Effector memory CD4-positive, alpha-beta T cell (primary cell): ENCODE measurements at places on chromosomes 11 and 22.

GRCh38 chr11:8084352-8084751 lies 3.3 kb downstream of the TUB start:
- no peaks in the 10 kb centered on the region for H3K36me3 ChIP-seq
- peaks cover 12% of the 10 kb centered on the region for H3K27me3 ChIP-seq
- H3K4me3 ChIP-seq: no peak overlapping the region
- DNase-seq: no peak
- no peak overlapping the region for H3K27ac ChIP-seq

DNA sequence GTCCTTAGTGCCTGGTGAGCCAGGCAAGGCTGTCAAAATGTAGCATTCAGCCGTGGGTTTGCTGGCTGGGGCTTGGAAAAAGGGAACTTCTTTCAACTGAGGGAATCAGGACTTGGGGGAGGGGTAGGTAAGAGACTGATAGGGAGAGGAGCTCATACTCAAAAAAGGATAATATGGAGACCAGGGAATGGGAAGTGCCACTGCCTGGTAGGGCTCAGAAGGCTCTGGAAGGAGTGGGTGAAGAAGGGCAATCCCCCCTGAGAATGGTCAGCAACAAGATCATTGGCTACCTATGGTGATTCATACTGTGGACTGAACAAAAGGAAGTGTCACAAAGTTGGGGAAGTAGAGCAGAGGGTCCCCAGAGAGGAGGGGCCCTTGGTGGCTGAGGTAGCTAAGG lies 1.9 kb downstream of the CNGA4 start:
- no peak for DNase-seq
- no peaks in the 10 kb centered on the region for H3K4me1 ChIP-seq
- H3K4me3 ChIP-seq: no peak overlapping the region
- no peak overlapping the region for H3K27ac ChIP-seq
- no peaks in the 10 kb centered on the region for H3K36me3 ChIP-seq

DNA sequence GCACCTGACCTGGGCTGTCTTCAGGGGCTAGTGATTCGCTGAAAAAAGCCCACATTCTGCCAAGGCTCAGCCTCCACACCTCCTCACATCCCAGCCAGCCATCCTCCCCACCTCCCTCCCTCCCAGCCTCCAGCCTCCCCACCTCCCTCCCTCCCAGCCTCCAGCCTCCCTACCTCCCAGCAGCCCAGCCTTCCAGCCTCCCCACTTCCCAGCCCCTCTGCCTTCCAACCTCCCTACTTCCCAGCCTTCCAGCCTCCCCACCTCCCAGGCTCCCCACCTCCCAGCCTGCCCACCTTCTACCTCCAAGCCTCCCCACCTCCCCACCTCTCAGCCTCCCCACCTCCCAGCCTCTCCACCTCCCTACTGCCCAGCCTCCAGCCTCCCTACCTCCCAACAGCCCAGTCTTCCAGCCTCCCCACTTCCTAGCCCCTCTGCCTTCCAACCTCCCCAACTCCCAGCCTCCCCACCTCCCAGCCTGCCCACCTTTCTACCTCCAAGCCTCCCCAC lies 33.7 kb upstream of the TH start:
- H3K4me1 ChIP-seq: no peaks in the 10 kb centered on the region
- no peak for DNase-seq
- no peaks in the 10 kb centered on the region for H3K36me3 ChIP-seq

GRCh38 chr22:31089160-31090100 lies 8.3 kb downstream of the SMTN start:
- H3K27me3 ChIP-seq: no peaks in the 10 kb centered on the region
- H3K36me3 ChIP-seq: no peaks in the 10 kb centered on the region
- DNase-seq: no peak
- H3K4me1 ChIP-seq: peaks cover under 1% of the 10 kb centered on the region

DNA sequence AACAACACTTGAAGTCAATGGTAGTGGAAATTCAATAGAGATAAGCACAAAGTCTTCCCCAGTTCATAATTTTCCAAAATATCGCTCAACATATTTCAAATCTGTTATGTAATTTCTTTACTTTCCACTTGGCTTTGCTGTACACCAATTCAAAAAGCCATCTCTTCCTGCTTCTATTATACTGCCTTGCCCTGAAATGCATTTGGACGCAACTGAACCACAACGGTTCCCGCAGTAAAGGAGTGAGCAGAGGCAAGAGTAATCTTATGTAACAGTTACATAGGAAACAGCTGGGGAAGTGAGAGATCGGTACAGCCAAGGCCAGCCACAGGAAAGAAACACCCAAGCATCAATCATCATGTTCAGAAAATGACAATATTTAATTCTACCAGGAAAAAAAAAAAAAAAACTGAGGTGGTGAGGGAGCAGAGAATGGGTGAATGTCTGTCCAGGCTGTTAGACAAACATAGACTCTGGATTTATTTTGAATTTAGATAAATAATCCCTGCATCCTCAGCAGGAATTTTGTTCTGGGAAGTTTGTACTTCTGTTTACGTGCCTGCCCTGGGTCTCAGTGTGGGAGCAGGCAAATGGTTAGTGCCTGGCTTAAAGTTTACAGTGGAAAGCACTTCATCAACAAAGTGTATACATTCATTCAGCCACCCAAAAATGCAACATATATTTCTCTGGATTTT lies 392.2 kb downstream of the ETS1 start:
- no peak overlapping the region for H3K4me3 ChIP-seq
- H3K36me3 ChIP-seq: no peaks in the 10 kb centered on the region
- H3K27ac ChIP-seq: no peak overlapping the region
- no peaks in the 10 kb centered on the region for H3K27me3 ChIP-seq

DNA sequence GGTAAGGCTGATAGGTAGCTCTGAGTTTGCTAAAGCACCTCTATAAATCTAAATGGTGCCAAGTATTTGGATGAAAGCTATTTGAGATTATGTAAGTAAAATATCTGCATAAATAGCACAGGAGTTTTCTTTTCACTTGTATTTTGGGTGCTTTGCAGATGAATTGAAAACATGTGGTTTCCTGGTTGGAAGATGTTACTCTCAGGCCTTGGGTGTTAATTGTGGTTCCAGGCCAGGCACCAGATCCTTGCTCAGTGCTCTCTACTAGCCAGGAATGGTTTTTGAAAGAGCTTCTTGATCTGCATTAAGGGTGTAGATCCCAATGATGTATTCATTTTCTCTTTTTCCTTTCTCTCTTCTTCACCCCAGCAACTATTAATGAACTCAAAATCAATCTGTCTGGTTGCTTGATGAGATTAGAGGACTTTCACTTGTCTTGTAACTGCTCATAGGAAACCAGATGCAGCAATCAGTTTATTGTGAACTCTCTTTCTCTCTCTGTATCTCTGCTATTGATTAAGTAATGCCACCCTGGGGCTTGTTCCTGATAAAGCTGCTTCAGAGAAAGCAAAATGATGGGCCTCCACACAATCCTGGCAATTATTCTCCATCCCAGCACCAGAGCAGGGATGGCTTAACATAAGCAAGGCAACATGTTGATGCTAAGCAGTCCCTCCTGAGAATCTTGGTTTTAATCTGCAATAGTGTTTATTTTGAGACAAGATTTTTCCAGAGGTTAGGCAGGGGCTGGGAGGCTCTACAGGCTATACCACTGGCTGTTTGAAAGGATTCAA lies 147.0 kb upstream of the NTM start:
- no peaks in the 10 kb centered on the region for H3K4me1 ChIP-seq
- no peak overlapping the region for H3K27ac ChIP-seq
- H3K4me3 ChIP-seq: no peak overlapping the region
- H3K27me3 ChIP-seq: no peaks in the 10 kb centered on the region

DNA sequence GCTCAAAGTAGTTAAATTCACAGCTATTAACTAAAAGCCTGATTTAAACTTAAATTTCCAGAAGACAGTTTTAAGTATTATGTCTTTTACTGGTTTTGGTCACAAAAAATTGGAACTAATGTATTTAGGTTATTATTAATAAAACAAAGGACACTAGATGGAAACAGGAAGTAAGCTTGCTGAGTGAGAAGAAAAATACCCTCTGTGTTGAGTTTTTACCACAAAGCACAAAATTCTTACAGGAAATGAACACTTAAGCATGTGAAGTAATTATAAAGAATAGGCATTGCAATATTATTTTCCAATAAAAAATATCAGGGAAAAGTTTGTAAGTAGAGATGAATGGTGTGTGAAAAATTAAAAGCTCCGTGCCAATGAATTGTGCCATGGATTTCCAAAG lies 46.3 kb downstream of the PIK3C2A start:
- no peaks in the 10 kb centered on the region for H3K36me3 ChIP-seq
- no peak for DNase-seq
- H3K4me3 ChIP-seq: no peak overlapping the region

GRCh38 chr11:77819921-77820564 lies 479 bp downstream of the RSF1 start:
- H3K27ac ChIP-seq: peak overlapping the region; percentile 88
- peak; percentile 26 for DNase-seq
- H3K36me3 ChIP-seq: no peaks in the 10 kb centered on the region
- peak overlapping the region; percentile 99 for H3K4me3 ChIP-seq

DNA sequence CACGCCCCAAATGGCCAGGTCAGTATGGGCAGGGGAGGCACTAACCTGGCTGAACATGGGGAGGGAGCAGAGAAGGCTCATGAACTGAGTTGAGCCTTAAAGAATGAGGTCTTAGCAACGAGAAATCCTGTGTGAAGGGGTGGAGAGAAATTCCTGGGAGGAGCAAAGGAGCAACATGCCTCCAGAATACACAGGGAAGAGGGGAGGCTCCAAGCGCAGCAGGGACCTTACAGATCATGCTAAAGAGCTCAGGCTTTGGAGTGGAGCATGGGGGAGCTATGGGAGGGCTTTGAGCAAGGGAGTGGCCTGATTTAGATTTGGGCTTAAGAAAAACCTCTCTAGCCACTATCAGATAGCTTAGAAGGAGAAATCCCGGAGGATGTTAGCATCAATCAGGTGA lies 88.1 kb downstream of the MN1 start:
- no peak overlapping the region for H3K27ac ChIP-seq
- no peak overlapping the region for H3K4me3 ChIP-seq
- no peak for DNase-seq
- peaks cover 6% of the 10 kb centered on the region for H3K27me3 ChIP-seq
- no peaks in the 10 kb centered on the region for H3K4me1 ChIP-seq
- H3K36me3 ChIP-seq: no peaks in the 10 kb centered on the region

DNA sequence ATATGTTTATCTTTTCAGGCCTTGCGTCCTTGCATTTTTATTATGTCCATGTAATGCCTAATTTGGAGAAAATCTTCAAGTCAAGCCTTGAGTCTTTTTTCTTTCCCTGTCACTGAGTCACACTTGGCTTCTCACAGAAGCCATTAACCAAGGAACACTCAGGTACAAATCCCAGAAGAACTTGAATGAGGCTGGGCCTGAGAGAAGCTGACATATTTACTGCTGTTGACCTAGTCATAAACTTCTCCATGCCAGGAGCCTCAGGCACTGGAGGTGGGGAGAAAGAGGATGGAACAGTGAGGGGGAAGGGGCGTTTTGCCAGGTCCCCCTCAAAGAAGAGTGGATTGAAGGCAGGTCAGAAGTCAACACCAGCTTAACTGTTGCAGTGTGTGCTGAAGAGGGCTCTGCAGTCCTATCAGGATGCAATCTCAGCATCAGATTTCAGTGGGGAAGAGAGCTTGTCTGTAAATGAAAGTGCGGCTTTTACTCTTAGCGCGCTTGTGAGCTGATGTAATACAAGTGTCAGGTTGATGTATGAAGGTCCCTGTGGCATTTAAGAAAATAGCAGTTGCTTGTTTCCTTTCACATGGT lies 526.0 kb downstream of the ETS1 start:
- H3K27me3 ChIP-seq: no peaks in the 10 kb centered on the region
- no peak for DNase-seq
- no peaks in the 10 kb centered on the region for H3K4me1 ChIP-seq
- H3K36me3 ChIP-seq: no peaks in the 10 kb centered on the region
- no peak overlapping the region for H3K4me3 ChIP-seq

DNA sequence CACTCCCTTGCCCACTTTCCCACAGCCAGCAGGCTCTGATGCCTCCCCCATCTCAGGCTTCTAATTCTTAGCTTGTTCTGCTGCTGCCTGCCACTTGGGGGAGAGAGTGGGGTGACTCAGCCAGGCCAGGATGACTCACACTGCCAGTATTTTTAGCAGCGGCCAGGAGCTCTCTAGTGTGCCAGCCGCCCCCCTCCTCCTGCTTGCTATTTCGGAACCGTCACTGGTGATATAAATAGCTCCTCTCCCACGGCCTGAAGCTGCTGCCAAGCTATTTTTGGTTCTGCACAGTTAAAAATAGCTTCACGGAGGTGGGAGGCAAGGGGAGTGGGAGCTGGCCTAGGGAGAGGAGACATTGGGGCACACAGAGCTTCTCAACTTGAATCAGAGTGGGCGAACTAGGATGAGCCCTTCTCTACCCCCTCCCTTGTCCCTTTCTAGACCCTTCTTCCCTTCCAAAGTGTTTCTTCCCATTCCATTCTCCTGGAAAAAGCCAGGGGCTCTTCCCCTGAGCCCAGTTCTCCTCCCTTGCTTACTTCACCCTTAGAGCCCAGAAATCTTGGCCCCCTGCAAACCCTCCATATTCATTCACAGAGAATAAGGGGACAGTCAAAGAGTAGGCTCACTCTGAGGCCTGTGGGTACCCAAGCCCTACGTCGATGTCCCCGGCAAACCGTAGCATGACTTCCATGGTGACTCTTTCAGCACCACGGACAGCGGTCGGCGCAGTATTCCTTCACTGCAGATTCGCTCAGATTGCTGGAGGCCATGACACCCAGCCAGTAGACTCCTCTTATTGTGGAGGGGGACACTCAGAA lies 2.5 kb upstream of the NPAS4 start:
- H3K27ac ChIP-seq: no peak overlapping the region
- H3K4me3 ChIP-seq: no peak overlapping the region
- peaks cover 7% of the 10 kb centered on the region for H3K27me3 ChIP-seq

DNA sequence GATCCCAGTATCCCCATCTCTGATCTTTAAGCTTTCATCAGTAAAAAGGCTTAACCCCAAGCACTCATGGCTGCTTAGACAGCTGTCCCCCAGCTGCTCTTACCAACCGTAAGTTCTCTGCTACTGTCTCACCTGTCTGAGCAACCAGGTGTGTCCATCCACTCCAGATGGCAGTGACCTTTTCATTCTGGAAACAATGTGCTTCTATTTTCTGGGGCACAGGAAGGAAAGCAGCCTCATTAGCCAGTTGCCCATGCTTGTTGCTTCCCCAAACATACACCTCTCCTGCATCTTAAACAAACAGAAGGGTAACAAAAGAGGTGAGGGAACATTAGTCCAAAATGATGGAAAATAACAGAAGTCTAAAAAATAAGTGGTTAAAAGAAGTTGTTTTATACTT lies 24.4 kb downstream of the SERGEF start:
- no peak overlapping the region for H3K4me3 ChIP-seq
- peaks cover 52% of the 10 kb centered on the region for H3K36me3 ChIP-seq
- no peak for DNase-seq
- H3K4me1 ChIP-seq: no peaks in the 10 kb centered on the region

DNA sequence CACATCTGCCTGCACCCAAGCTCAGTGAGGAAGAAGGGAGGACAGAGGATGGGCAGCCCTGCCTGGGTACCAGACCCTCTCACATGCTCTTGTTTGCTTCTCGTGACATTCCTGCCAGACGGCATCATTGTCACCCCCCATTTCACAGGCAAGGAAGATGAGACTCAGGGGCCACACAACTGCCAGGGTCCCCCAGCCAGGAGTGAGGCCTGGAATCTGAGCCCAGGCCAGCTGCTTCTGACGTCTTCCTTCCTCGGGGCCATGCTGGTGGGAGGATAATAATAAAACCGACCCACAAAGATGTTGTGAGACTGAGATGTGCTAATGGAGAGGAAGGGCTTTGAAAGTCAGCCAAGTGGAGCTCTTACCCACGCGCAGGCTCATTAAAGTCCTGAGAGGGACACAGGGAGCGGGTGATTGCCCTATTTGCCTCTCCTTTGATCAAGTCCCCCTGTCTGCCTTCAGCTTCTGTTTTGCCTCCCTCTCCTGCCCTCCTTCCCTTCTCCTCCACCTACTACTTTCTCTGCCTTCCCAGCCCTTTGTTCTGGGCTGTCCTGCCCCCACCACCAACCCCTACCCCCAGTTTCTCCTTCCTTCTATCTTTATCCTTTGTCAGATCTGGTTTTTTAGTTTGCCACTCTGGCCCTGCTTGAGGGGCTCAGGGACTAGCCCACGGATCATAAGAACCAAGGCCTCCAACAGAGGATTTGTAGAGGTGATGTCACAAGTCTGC lies 62.7 kb downstream of the MCM5 start:
- H3K27ac ChIP-seq: no peak overlapping the region
- no peak overlapping the region for H3K4me3 ChIP-seq
